Kidney tubule cell (primary cell): ENCODE measurements at places on chromosomes 13 and 19.
A peak's percentile ranks its signal among the peaks of the same experiment; 100 is the strongest.

DNA sequence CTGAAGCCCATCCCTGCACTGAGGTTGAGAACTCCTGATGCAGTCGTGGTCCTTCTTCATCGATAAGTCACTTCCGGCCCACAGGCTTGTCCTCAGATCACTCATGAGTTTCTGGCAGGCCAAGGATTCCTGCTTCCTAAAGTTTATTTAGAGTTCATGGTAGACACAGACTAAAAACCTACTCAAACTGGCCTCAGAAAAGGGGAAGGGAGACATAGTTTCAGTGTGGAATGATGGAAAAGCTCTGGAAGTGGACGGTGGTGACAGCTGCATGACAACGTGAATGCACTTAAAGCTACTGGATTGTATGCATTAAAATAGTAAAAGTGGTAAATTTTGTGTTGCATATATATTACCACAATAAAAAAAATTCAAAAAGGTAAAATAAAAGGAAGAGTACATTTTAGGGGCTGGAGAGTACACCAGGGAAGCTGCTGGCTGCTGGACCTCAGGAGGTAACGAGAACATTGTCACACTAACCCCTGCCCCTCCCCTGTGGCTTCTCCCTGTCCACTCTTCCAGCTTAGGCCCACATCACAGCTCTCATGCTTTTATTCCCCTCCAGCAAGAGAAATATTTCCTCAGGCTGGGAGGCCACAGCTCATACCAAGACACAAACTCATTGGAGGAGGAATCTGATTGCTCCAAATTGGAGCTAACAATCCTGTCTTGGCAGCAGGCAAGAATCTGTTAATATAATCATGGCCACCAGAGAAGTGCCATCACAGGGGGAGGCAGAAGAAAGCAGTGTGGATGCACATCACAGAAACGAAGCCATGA, 741.0 kb downstream of the UQCRFS1 start:
- DNase-seq = no peak

DNA sequence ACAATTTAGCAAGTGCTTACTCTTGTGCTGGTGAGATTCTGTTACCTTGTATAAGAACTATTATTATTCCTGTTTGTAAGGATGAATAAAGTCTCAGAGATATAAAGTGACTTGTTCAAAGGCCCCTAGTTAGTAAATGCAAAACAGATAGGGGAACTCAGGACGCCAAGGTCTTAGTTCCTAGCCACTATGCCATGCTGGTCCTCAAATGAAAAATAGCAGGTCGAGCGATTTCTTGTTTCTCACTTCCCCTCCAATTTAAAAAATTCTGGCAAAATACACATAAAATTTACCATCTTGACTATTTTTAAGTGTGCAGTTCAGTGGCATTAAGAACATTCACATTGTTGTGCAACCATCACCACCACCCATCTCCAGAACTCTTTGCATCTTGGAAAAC, 1.1 kb downstream of the TECR start:
- no peak for DNase-seq

- DNase-seq = no peak
Observed at GRCh38 chr13:91652404-91653301, 254.2 kb downstream of the GPC5 start.

GRCh38 chr13:78777976-78778375, 119.0 kb upstream of the OBI1 start:
- DNase-seq = no peak

DNA sequence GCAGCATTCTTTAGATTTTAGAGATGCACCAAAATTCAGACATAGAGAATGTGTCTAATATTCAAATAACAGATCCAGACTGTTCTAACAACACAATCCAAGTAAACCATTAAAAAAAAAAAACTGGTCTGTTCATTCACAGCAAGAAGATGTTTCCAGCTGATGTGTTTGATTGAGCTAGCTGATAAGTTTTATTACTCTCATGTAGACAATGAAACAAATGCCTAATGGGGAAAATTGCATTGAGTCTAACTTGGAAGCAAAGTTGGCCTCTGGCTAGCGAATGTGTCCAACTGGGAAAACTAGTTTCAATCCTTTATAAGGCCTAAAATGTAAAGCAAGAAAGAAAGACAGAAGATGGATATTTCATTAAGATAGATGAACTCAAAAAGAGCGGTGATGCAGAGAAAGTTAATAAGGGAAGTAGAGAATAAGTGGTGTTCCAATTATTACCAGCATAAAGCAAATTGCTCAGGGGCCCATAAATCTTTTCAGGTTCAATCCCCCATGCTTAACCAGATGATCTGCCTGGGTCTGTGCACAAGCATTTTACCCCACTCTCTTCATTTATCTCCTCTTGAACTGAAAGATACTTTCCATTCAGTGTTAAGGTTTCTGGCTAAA, 54.2 kb downstream of the PCDH9 start:
- DNase-seq = no peak

DNA sequence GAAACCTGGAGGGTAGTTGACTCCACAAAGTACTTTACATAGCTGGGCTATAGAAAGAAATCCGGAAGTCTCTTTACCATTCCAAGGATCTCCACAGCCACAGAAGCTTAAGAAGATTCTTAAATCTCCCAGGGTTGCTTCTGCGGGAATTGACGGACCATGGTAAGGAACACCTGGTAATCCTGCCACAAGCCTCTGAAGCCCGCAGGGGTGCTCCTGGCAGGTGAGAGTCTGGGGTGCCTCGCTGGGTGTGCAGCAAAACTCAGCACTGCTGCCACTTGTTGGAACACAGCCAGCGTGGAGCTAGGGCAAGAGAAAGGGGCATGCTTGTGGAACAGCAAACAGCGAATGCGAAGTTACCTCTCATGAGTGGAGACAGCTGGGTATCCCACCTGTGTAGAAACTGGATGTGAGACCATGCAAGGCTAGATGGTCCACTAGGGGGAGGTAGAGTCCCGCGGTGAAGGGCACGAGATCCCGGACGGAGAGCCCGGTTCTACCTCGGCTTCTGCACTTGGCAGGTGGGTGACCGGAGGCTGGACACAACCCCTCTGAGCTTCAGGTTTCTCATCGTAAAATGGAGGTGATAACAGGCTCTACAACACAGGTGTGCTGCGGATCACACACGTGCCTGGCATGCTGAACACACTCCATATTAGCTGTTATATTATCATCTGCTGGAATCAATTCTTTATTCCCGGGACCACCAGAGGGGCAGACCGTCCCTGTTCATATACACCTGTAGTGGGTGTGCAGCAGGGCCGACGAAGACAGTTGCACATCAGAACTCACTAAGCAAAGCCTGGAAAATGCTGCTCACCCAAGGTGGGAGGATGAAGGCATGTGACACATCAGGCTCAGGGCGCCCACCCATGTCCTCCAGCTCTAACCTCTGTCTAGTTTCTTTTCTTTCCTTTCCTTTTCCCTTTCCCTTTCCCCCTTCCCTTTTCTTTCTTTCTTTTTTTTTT, 24.1 kb upstream of the UBAC2 start:
- peak; percentile 67 for DNase-seq

- peak; percentile 22 for DNase-seq
Observed at GRCh38 chr13:91592056-91593014, 193.9 kb downstream of the GPC5 start.

DNA sequence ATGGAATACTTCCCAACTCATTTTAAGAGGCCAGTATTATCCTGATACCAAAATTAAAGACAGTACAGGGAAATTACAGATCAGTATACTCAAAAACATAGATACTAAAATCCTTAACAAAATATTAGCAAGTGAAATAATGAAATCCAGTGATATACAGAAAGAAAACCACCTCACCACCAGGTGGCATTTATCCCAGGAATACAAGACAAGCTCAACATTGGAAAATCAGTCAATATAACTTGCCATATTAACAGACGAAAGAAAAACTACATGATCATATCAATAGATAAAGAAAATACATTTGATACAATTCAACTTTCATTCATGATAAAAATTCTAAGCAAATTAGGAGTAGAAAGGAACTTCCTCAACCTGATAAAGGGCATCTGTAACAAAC, 6.7 kb upstream of the GNA15 start:
- peak; percentile 43 for DNase-seq

DNA sequence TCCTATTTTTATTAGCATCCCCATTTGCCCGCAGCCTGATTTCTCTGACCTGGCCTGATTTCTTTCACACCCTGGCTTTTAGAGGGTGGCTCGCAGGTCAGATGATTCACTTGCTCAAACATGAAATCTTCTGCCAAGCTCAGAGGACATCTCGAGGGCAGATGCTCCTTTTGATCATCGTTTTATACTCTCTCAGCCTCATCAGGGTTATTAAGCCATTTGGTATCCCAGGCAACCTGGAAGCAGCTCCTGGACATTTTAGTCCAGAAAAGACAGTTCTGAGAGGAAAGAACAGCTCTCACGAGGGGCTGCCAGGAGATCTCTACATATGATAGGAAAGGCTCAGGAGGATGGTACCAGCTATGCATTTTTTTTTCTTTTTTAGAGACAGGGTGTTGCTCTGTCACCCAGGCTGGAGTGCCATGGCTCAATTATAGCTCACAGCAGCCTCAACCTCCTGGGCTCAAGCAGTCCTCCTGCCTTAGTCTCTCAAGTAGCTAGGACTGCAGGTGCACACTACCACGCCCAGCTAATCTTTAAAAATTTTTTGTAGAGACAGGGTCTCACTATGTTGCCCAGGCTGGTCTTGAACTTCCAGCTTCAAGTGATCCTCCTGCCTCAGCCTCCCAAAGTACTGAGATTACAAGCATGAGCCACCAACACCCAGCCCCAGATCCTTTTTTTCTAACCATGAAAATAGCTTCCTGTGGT, 165.4 kb downstream of the KATNAL1 start:
- DNase-seq = no peak

DNA sequence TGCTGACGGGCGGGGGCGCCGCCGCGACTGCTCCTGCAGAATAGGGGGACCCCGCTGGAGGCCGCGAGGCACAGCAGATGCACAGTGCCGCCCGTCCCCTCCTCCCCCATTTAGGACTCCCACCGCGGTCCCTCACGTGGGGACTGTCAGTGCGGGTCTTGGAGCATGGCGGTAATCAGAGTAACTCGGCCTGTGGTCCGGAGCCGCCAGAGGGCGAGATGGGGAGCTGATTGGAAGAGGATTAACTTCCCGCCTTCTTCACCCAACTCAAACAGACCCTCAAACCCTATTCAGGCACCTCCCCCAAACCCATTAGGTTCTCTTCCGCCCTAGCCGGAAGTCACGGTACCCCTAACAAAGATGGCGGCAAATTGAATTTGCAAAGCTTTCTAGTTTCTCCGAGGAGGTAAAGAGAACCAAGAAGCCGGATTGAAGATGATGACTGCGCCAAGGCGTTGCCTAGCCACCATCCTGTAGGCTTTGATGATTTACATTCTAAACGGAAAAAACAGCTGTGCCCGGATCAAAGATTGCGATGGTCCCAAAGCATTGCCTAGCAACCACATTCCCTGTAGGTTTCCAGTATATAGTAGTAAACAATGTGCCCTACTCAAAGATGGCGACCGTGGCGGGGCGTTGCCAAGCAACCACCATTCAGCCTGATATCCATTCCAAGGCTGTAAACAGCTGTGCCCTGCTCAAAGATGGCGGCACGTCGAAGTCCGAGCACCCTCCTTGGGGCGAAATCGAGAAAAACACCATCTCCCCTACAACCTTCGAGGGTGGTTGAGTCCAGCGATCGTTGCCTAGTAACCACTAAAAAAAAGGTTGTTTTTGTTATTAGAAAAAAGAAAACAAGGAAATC, at the start of gene FUZ:
Gene FUZ, minus strand, starts transcription at position 296 of the 865 bp plus-strand sequence. Its CDS starts 186 bp downstream, at position 110.
- peak; percentile 98 for DNase-seq

GRCh38 chr19:16385821-16386220, 61.2 kb downstream of the KLF2 start:
- no peak for DNase-seq

- DNase-seq = no peak
Observed at GRCh38 chr19:49069026-49069425, 3.5 kb downstream of the KCNA7 start.

DNA sequence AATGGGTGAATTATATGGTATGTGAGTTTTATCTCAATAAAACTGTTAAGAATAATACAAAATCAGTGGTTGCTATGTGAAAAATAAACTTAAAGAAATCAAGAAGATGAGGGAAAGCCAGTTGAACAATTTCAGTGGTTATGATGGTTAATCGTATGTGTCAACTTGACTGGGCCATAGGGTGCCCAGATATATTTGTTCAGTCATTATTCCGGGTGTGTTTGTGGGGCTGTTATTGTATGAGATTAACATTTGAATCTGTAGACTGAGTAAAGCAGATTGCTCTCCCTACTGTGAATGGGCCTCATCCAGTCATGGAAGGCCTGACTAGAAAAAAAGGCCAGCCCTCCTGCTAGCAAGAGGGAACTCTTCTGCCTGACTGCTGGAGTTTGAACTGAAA, 109.3 kb downstream of the LMO7 start:
- no peak for DNase-seq

GRCh38 chr19:29683009-29683408, 17.7 kb downstream of the PLEKHF1 start:
- DNase-seq = peak; percentile 20

DNA sequence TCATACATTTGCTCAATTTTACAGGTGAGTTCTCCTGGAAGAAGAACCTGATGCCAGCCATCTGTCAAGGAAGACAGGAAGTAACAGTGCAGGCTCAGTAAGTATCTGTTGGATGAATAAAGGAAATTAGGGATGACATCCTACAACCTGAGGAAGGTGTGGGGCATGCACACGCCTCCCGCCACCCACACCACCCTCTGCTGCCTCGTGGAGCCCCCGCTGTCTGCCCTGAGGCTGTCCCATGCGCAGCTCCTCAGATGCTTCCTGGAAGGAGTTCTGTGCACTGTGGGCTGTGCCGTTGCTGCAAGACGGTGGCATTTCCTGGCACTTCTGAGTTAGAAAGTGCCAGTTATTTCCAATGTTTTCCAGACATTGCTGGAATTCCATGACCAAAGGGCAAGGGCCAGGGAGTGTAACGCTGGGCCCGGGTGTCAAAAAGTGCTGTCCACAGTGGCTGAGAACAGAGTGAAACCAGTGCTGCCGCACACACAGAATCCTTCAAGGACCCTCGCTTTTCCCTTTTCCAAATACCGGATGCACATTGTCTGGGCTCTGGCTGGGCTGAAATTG, 4.2 kb upstream of the TEX29 start:
- DNase-seq = no peak

GRCh38 chr13:73937441-73937840, 196.8 kb downstream of the KLF12 start:
- DNase-seq = no peak
